Esophagus muscularis mucosa (tissue), 4 donors: ENCODE measurements at places on chromosomes 3 and 15. TPM values are rescaled to one million over a fixed set of nuclear protein-coding genes. Genes with fewer than 3 reads are reported as not detected.
A peak's percentile ranks its signal among the peaks of the same experiment; 100 is the strongest.

DNA sequence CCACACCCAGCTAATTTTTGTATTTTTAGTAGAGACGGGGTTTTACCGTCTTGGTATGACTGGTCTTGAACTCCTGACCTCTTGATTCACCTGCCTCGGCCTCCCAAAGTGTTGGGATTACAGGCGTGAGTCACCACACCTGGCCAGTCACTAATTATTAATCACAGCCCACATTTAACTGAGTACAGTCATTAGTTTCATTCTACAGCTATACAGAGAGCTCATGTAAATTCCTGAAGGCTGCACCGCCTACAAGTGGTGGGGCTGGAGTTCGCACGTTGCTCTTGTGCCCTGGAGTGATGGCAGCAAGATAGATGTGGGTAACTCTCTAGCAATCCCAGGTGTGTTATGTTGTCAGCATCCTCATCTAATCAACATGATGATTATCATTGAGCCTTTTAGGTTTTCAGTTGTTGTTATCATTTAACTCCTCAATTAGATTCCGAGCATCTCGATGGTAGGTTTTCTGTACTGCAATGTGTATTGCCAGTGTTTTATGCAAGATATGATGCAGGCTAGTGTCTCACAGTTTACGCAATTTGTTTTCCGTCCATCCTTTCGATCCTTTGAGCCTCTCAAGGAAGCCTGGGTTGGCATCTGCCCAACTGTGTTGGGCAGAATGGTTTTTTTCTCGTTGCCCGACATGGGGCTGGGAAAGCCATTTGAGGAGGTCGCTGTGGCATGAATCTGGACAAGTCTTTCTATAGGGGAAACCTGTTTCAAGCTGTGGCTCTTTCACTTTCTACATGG, 216.3 kb downstream of the LPP start:
- no peaks in the 10 kb centered on the region for H3K27me3 ChIP-seq
- H3K4me1 ChIP-seq, result peaks cover 55% of the 10 kb centered on the region
- no peak for DNase-seq
- peak overlapping the region; percentile 31 for H3K27ac ChIP-seq
- H3K36me3 ChIP-seq, result no peaks in the 10 kb centered on the region

DNA sequence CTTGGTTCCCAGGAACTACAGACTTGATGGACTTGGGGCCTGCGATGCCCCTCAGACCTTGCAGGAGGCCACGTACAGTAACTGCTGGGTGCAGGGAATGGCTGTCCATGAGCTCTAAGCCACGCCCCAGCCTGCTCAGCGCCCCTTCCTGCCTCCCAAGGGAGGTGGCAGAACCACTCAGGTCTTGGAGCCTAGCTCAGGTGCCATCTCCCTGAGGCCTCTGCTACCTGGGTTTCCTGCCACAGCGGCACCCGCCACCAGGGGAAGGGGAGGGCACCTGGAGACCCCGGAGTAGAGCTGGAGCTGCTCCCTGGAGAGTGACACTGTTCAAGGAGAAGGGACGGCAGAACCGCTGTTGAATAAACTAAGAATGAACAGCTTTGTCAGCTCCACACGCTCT, 77.8 kb upstream of the RPL32 start:
- peaks cover 99% of the 10 kb centered on the region for H3K36me3 ChIP-seq
- no peak overlapping the region for H3K4me3 ChIP-seq
- no peak for DNase-seq
- no peaks in the 10 kb centered on the region for H3K27me3 ChIP-seq

- H3K4me1 ChIP-seq, result peaks cover 68% of the 10 kb centered on the region
- no peaks in the 10 kb centered on the region for H3K27me3 ChIP-seq
- no peaks in the 10 kb centered on the region for H3K36me3 ChIP-seq
- DNase-seq, result no peak
- H3K27ac ChIP-seq, result peak overlapping the region; percentile 69
Observed at GRCh38 chr3:172135820-172136219, 96.4 kb downstream of the FNDC3B start.

DNA sequence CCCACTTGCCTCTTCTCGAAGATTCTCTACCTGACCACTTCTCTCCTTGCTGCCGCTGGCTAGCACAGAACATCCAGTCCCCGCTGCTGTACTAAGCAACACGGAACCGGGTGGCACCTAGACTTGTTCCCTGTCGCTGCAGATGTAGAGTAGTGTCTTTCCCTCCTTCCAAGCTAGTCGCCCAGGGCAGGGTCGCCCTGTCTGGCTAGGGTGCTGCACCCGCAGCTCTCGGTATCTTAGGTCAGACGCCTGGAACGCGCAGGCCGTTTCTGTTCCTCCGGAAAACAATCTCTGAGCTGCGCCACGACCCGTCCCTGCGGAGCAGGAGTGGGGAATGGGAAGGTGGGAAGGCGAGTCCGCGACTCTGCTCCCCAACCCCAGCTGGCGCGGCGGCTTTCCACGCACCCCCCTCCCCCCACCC, 758 bp upstream of the SNX33 start:
- no peak for DNase-seq
- H3K27ac ChIP-seq, result peak overlapping the region; percentile 95
- H3K4me1 ChIP-seq, result peaks cover 54% of the 10 kb centered on the region
- peaks cover 16% of the 10 kb centered on the region for H3K36me3 ChIP-seq
- peak overlapping the region; percentile 89 for H3K4me3 ChIP-seq

The TOP2B gene
- 106 TPM for total RNA-seq

DNA sequence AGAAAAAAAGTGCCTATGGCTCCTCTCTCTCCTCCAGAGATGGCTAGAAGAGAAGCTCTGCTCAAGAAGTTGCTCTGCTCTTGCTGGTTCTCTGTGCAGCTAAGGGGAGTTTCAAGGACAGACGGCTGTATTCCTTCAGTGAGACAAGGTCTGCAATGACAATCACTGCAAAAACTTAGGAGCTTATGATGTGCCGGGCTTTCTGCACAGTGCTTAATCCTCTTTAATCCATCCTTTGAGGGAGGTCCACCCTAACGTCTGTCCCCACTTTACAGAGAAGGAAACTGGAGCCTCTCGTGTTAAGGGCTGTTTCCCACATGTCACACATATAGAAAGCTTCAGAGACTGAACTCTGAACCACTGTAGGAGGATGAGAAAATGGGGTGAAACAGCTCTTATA, 260.6 kb downstream of the MEX3B start:
- DNase-seq, result peak; percentile 45
- no peaks in the 10 kb centered on the region for H3K4me1 ChIP-seq
- no peak overlapping the region for H3K27ac ChIP-seq

- no peaks in the 10 kb centered on the region for H3K27me3 ChIP-seq
- H3K4me3 ChIP-seq, result no peak overlapping the region
- no peak for DNase-seq
Observed at GRCh38 chr3:105516972-105517371, 150.3 kb downstream of the ALCAM start.

The KNL1 gene
- total RNA-seq, result 0.17 TPM

- peak overlapping the region; percentile 80 for H3K27ac ChIP-seq
- H3K4me3 ChIP-seq, result no peak overlapping the region
- peaks cover 95% of the 10 kb centered on the region for H3K4me1 ChIP-seq
- H3K27me3 ChIP-seq, result no peaks in the 10 kb centered on the region
Observed at GRCh38 chr3:188581365-188581764, 427.4 kb downstream of the LPP start.

GRCh38 chr15:80536231-80536630, 132.0 kb downstream of the ARNT2 start:
- peak; percentile 74 for DNase-seq
- H3K4me3 ChIP-seq, result no peak overlapping the region
- no peaks in the 10 kb centered on the region for H3K4me1 ChIP-seq
- no peaks in the 10 kb centered on the region for H3K27me3 ChIP-seq

The IL17RD gene
- 13.2 TPM for total RNA-seq

The RTP1 gene
- not detected for total RNA-seq

DNA sequence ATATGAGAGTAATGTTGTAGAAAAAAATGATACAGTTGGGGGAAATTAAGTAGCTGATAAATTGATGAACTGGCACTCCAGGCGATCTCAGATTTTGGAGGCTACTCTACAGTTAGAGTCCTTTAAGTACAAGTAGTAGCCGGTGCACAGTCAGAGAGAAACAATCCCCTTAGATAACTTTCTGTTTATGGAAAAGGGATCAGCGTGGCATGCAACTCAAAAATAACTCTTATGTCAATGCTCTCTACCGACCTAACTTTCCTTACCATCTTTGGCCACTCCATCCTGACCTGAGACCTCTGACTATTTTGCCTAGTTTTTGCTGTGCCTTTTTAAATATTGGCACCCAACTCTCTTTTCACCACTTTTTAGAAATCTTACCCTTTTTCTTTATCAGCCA, 299.6 kb downstream of the UNC13C start:
- H3K4me1 ChIP-seq, result no peaks in the 10 kb centered on the region
- H3K27ac ChIP-seq, result no peak overlapping the region
- no peak overlapping the region for H3K4me3 ChIP-seq
- DNase-seq, result no peak

DNA sequence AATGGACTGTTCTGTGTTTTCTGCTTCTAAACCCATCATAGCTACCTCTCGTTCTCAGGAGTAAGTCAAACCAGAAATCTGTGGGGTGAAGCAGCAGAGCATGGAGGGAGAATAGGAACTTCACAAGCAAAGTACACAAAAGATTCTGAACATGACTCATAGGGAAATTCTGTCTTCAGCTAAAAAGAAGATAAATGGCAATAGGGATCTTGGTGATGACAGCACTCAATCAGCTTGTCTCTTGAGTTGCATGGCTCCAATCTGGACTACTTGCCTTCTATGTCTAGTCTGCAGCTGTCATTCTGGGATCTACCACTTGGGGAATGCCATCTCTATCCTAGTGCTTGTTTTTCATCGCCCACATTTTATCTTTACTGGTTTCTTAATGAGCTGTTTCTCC, 13.5 kb upstream of the GRAMD1C start:
- H3K27me3 ChIP-seq, result no peaks in the 10 kb centered on the region
- no peak overlapping the region for H3K4me3 ChIP-seq
- H3K4me1 ChIP-seq, result no peaks in the 10 kb centered on the region
- DNase-seq, result no peak

DNA sequence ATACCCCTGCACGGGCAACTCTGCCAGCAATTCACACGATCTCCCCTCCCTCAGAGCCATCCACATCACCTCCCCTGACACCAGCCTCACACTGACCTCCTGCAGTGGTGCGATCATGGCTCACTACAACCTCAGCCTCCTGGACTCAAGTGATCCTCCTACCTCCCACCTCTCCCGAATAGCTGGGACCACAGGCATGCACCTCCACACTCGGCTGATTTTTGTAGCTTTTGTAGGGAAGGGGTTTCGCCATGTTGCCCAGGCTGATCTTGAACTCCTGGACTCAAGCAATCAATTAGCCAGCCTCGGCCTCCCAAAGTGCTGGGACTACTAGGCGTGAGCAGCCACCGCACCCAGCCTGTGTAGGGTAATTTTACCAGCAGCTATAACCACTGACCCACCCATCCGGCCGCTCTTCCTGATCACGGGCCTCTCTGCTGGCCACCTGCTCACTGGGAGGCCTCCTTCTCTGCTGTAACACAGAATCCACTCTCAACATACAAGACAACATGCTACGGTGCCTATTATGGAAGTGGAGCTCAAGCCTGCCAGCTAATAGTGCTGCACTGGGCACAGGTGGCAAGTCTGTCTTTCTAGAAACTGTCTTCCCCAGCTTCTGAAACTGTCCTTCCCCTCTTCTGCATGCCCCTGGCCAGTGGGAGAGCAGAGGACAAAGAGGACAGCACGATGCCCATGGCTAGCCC, 4.6 kb downstream of the GP9 start:
- H3K4me1 ChIP-seq, result peaks cover 12% of the 10 kb centered on the region
- no peak overlapping the region for H3K4me3 ChIP-seq
- no peaks in the 10 kb centered on the region for H3K36me3 ChIP-seq
- H3K27me3 ChIP-seq, result no peaks in the 10 kb centered on the region

DNA sequence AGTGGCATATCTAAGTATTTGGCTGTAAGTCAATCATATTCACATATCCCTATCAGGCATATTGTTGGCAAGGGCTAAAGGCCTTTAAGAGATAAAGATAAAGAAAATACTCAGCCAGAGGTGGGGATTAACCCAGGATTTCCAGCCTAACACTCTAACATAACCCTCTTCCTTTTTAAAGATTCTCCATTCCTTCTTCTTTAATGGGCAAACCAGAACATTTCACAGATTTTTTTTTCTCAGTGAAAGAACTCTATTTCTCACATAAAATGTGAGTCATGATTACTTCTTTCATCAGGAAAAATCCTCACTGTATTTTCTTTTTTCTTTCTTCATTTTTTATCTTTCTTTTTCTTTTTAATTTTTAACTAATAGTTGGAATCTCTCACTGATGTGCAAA, 200.4 kb downstream of the NR1D2 start:
- no peaks in the 10 kb centered on the region for H3K36me3 ChIP-seq
- H3K4me1 ChIP-seq, result peaks cover 13% of the 10 kb centered on the region
- no peak for DNase-seq

DNA sequence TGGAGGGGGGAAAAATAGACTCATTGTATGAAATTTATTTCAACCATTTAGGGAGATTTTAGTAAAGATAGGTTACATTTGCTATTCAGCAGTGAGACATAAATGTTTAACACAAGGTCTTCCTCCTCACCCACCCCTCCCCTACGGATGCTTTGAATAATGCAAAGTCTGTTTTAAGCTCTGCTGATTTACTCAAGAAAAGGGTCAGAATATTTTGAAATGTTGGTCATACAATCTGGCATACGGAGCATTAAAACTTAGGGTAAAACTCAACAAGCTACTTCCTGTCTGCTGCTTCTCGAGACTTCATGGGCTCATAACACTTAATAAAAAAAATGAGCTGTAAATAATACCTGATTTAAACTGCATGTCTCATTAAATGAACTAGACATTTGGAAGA, 156.3 kb downstream of the WNT5A start:
- no peaks in the 10 kb centered on the region for H3K36me3 ChIP-seq
- H3K27ac ChIP-seq, result no peak overlapping the region
- DNase-seq, result no peak
- no peak overlapping the region for H3K4me3 ChIP-seq

The GATM gene
- total RNA-seq, result 24.2 TPM

DNA sequence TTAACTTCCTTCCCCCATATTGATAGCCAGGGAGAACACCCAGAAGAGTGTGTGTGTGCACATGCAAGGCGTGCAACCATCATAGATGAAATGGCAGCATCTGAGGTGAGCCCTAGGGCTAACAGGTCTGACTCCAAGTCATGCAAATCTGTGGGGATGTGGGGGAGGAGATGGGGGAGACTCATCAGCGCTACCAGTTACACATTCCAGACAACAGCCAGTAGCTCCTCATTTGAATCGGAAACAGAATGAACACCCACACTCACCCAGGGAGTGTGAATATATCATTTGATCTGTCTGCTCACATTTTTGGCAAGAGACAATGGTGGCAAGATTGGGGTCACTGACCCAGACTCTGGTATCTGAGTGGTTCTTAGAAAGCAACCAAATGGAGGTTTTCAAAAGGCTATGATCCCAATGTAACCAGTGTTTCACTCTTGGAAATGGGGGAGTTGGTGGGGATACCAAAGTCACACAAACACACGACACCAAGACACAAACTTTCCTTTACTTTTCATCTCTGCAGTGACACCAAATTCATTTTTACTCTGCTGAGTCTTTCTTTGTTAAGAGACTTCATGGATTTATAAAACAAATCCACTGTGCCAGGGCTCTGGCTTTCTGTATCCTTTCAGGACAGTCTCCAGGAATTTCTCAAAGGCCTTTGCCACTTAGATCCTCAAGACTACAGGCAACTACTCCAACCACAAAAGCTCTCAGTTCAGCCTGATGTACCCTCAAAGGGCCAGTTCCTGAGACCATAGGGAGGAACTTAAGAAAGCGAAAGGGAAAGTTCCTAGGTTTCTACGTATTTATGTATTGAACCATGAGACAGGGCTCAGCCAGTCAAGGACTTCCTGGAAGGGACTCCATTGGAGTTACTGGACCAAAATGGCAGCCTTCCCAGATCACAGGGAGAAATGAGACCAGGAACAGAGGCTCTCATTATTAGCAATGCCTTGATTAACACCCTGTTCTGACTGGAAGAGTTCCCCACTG, 2.2 kb downstream of the CDCP1 start:
- H3K4me3 ChIP-seq, result no peak overlapping the region
- peaks cover 15% of the 10 kb centered on the region for H3K4me1 ChIP-seq
- DNase-seq, result no peak
- H3K36me3 ChIP-seq, result no peaks in the 10 kb centered on the region

The MYL3 gene
- 13.0 TPM for total RNA-seq
